Left lobe of liver (tissue), 2 donors: ENCODE measurements at places on chromosomes 1 and 21.

- DNase-seq, result no peak
Measured at GRCh38 chr1:3590139-3590763, 21.1 kb downstream of the MEGF6 start.

DNA sequence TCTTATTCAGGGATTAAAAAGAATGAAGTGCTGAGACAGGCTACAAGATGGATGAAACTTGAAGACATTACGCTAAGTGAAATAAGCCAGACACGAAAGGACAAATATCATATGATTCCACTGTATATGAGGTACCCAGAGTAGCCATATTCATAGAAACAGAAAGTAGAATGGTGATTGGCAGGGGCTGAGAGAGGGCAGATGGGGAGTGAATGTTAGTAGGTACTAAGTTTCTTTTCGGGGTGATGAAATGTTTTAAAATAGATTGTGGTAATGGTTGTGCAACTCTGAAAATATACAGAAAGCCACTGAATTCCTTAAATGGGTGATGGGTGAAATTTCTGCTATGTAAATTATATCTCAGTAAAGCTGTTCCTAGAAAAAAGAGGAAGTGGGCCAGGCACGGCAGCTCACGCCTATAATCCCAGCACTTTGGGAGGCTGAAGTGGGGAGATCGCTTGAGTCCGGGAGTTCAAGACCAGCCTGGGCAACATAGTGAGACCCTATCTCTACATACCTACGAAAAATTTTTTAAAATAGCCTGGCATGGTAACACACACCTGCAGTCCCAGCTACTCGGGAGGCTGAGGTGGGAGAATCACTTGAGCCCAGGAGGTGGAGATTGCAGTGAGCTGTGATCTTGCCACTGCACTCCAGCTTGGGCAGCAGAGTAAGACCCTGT is 15.9 kb downstream of the SLC27A3 start:
- no peak for DNase-seq

- no peak for DNase-seq
Measured at GRCh38 chr1:41468122-41468762, 16.2 kb downstream of the EDN2 start.

GRCh38 chr1:8395433-8395866 is 77.5 kb downstream of the SLC45A1 start:
- DNase-seq, result no peak

- peak; percentile 93 for DNase-seq
Measured at GRCh38 chr21:43718872-43719747, at the start of gene PDXK. Gene PDXK (plus strand): TSS chr21:43719129. CDS start chr21:43719295, 166 bp downstream.

- no peak for DNase-seq
Measured at GRCh38 chr1:185015631-185016030, 29.7 kb upstream of the RNF2 start.

- no peak for DNase-seq
Measured at GRCh38 chr1:204714861-204715511, 29.4 kb upstream of the LRRN2 start.

DNA sequence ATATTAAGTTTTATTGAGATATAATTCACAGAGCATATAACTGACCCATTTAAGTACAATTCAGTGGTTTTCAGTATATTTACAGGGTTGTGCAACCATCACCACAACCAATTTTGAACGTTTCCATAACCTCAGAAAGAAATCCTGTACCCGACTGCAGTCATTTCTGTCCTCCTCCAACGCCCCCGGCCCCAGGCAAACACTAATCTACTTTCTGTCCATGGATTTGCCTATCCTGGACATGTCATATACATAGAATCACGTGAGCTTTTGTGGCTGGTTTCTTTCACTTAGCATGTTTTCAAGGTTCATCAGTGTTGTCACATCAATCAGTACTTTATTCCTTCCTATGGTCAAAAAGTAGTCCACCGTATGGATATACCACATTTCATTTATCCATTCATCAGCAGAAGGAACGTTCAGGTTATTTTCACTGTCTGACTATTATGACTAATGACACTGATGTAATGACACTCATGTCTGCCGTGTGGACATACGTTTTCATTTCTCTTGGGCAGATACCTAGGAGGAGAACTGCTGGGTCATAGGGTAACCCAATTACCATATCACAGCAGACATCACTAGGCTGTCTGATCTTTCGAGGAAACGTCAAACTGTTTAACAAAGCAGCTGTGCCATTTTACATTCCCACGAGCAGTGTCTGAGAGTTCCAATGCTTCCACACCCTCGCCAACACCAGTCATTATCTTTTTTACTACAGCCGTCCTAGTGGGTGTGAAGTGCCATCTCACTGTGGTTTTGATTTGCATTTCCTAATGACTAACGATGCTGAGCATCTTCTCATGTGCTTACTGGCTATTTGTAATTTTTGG is 30.8 kb downstream of the MRPL37 start:
- no peak for DNase-seq

DNA sequence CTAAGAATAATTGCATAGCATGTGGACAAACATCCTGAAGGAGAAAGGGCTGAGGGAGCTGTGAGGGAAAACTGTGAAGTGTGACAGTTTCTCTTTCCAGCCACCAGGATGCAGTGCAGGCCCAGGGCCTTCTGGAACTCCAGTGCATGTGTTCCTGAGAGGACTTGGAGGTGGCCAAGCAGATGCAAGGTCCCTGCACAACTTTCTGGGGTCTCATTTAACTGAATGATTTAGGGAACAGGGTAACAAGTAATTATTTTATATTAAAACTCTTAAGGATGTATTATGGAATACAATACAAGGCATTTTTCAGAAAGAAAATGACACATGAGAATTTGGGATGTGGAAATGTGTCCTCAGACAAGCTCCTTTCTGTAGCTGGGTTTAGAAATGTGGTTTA is 61.2 kb upstream of the MCOLN3 start:
- DNase-seq, result peak; percentile 57

DNA sequence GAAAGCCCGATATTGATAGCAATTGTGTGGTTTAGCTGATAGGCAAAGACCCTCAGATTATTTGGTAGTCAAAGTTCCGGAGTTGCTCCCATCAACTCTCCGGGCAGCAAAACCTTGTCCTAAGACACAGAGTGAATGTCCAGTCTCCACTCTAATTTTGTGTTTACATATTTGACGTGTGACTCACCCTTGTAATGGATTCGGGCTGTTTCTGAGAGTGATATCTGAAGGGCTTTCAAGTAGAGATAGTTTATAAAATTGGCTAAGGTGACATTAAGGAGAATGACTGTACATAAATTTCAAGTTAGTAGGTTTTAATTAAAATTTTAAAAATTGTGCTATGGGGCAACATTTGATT is 154.2 kb downstream of the CNIH3 start:
- no peak for DNase-seq

DNA sequence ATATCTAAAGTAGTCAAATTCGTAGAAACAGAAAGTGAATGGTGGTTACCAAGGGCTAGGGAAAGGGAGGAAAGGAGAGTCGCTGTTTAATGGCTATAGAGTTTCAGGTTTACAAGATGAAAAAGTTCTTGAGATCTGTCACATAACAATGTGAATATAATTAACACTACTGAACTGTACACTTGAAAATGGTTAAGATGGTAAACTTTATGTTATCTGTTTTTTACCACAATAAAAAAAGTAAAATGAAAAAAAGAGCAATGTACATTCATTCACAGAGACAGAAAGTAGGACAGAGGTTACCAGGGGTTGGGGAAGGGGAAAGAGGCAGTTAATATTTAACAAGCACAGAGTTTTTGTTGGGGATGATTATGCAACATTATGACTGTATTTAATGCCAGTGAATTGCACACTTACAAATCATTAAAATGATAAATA is 53.3 kb upstream of the SEC16B start:
- DNase-seq, result no peak

GRCh38 chr21:17491716-17492414 is 21.0 kb upstream of the CXADR start:
- DNase-seq, result no peak

GRCh38 chr1:240652549-240652948 is 40.6 kb upstream of the GREM2 start:
- no peak for DNase-seq

- DNase-seq, result no peak
Measured at GRCh38 chr1:108841703-108842102, 15.2 kb downstream of the AKNAD1 start.

- DNase-seq, result peak; percentile 61
Measured at GRCh38 chr1:32066489-32066873, 6.3 kb upstream of the TMEM39B start.

DNA sequence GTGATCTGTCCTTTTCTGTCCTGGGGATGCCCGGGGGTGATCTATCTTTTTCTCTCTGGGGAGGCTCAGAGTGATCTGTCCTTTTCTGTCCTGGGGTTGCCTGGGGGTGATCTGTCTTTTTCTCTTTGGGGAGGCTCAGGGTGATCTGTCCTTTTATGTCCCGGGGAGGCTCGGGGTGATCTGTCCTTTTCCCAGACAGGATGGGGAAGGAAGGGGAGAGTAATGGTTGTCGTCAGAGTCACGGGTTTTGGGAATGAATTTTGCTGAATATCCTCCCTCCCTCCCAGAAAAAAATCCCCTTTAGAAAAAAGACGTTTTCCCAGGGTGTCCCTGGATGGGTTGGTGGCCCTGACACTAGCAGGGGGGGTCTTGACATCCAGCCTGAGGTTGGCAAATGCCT is 91.5 kb downstream of the ARHGEF10L start:
- no peak for DNase-seq

DNA sequence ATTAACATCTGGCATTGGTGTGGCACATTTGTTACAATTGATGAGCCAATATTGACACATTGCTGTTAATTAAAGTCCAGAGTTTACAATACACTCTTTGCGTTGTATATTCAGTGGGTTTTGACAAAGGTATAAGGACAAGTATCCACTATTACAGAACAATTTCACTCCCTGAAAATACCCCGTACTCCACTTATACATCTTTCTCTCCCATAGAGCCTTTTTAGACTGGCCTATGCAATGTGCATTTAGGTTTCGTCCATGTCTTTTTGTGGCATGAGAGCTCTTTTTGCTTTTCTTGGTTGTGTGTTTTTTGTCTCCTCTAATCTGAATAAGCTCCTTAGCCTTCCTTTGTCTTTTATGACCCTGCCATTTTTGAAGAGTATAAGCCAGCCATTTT is 40.6 kb upstream of the TSNAX start:
- no peak for DNase-seq

- no peak for DNase-seq
Measured at GRCh38 chr1:151542710-151543129, 2.6 kb downstream of the TUFT1 start.

DNA sequence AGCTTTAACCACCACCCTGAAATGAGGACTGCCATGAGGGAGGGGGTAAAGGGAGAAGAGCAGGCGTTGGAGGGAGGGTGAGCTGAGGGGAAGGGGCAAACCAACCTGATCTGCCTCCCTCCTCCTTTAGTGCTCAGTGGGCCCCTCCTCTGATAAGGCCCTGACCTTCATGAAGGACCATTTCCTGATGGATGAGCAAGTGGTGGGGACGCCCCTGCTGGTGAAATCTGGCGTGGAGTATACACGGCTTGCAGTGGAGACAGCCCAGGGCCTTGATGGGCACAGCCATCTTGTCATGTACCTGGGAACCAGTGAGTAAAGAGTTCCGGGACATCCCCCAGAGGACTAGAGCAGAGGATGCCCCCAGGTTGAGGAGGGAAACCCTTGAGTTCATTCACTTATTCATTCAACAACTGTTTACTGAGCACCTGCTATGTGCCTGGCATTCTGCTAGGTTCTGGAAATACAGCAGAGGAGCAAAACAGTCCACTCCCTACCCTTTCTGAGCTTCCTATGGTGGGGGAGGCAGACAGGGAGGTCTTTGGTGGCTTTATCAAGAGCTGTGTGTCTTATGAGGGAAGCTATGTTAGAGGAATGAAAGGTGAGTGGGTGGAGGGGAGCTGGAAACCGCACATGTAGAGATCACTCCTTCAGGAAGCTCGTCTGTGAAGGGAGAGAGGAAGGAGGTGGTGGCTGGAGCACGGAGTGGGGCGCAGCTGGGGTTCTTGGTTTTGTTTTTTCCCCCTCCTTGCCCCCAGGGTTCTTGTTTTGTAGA is 19.5 kb downstream of the SEMA4A start:
- DNase-seq, result no peak

DNA sequence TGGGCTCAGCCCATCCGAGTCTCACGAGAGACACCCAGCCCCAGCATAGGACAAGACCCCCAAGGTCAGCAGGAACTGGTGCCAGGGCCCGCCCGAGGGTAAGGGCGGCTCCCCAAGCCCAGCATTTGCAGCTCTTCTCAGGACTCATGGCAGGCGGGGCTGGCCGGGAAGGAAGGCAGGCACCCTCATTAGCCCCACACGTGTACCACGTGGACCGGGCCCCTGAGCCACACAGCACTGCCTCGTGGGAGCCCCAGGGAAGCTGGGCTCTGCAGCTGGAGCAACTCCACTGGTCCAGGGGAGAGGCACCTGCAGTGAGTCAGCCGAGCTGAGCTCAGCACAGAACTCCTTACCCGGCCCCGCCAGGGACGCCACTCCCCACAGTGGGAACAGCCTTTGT is 97.7 kb upstream of the IFFO2 start:
- peak; percentile 40 for DNase-seq

- no peak for DNase-seq
Measured at GRCh38 chr1:117342397-117342796, 24.9 kb upstream of the MAN1A2 start.

DNA sequence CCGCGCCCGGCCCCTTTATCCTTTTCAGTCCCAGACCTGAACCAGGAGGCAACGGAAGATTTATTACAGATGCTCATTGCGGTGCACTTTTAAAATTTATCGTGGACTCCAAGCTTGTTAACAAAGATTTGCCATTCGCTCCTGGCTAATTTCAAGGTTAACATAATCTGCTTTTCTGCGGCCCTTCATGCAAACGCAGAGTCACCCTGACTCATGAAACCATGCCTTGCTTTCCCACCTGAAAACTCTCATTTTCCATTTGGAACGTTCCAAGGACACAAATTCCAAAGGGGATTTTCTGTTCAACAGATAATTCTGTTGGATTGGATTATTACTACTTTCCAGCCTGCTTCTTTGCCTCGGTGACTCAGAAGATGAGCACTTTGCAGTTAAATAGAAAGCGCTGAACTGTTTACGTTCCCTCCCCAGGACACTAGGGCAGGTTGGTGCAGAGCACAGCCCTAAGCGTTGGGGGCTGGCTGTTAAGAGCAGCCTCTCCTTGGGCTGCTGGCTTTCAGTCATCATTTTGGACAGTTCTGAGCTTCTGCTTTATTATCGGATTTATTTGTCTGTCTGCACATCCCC is 51.1 kb downstream of the CD247 start:
- DNase-seq, result no peak

DNA sequence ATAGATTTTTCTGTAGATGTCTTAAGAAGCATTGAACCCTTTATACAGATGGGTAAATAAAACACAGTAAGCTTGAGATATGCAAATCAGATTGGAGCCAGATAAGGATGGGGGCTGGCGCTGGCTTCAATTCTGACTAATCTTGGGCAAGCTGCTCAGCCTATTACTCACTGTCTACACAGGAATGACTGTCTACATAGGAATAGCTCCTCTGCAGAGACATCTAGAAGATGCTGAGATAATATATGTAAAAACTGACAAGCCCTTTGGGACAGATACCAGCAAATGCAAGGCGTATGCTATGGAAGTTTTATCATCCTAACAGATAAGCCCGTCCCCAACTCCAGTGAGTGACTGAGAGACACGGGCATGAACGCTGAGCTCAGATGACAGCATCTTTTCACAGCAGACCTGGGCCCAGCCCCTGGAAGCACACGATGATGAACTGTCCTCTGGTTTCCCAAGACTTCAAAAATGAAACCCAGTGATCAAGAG is 1.7 kb downstream of the CLDN14 start:
- DNase-seq, result no peak
